Left ventricle myocardium inferior (tissue), 1 donor: ENCODE measurements at places on chromosomes 11 and 22. TPM values are rescaled to one million over a fixed set of nuclear protein-coding genes. Genes with fewer than 3 reads are reported as not detected.

The VPREB1 gene
- not detected for total RNA-seq

The TSG101 gene
- total RNA-seq, result 70.9 TPM

- DNase-seq, result no peak
These were observed 16.9 kb upstream of the CD81 start for GRCh38 chr11:2360081-2360642.

GRCh38 chr11:69518081-69518950 is 36.9 kb downstream of the LINC01488 start:
- DNase-seq, result no peak
